ENCODE measurements at places on chromosomes 4 and X.

DNA sequence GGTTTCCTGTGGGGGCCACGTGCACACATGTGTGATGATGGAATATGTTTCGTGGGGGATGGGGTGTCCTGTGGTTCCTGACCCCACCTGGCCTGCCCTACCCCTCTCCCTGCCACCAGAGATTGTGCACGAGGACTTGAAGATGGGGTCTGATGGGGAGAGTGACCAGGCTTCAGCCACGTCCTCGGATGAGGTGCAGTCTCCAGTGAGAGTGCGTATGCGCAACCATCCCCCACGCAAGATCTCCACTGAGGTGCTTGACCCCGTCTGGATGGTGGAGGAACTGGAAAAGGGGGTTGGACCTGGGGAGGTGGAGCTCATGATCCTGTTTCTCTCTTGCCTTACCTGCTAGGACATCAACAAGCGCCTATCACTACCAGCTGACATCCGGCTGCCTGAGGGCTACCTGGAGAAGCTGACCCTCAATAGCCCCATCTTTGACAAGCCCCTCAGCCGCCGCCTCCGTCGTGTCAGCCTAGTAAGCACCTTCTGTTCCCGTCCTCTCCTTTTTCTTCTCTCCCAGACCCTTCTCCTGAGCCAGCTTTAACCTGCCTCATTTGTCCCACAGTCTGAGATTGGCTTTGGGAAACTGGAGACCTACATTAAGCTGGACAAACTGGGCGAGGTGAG is 5.9 kb downstream of the CDK16 start:
- no peak for DNase-seq

DNA sequence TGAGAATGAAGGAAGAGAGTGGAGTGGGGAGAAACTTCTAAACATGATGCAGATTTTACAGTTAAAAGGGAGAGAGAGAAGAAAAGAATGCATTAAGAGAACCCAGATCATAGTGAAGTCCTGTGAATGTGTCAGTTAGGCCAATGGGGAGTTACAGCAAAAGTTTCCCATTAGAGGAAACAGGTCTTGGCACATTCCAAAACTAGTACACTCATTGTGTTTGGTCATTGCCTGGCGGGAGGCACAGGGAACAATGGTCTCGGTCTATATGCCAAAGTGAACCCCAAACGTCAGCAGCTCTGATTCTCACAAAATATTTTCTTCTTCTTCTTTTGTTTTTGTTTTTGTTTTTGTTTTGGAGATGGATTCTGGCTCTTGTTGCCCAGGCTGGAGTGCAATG is 284.5 kb upstream of the CTSO start:
- no peak for DNase-seq

GRCh38 chrX:10104958-10105658 is 51.7 kb upstream of the CLCN4 start:
- DNase-seq = no peak

- no peak for DNase-seq
Observed at GRCh38 chrX:9665113-9665512, 100.5 kb downstream of the GPR143 start.

GRCh38 chr4:189792924-189793618 is 147.6 kb upstream of the FRG1 start:
- no peak for DNase-seq
